Nephron progenitor cell (in vitro differentiated cells): ENCODE measurements at places on chromosomes 3 and 15.

DNA sequence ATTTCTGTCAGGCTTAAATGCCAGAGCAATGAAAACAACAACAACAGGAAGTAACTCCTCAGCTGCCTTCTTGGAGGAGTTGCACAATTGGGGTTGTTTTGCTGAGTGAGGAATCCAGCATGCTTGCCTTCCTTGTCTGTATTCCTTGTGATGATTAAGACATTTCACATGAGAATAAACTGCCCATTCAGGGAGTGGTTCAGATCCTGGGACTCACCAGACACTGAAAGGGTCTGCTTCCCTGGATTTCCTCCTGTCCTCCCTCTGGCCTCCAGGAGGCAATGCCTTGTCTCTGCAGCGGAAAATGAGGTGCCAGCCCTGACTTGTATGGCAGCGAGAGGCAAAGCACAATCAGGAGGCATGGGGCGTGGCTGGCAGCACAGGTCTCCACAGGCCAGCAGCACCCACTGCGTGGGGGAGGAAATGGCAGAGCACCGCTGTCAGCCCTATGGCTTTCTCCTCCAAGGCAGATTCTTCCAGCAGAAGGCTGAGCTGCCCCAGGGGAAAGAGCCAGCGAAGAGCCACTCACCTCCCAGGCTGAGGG, 41.5 kb downstream of the RBP2 start:
- H3K36me3 ChIP-seq, result peaks cover 36% of the 10 kb centered on the region
- DNase-seq, result no peak
- peaks cover 16% of the 10 kb centered on the region for H3K4me1 ChIP-seq
- H3K4me3 ChIP-seq, result no peak overlapping the region

DNA sequence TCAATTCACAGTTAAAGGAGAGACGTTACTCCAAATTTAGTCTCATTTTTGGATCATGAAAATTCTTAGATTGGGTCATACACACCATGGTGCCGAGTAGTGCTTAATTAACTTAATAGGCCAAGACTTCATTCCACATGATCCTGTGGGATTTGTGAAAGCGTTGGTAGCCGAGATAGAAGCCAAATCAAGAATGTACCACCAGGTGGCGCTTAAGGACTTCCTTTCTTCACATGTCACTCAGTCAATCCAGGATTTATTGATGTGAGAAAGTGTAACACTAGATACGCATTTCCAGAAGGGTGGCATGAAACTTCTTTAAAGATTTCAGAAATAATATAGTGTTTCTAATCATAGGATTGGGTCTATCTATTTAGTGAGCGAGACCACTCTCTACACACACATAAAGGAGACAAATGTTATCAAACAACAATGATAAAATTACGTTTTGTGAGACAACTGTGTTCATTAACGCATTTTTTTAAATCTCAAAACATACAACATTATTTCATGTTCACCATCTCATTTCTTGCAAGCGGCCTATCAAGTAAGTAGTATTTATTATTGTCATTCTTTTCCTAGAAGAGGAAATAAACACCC, 436.1 kb downstream of the CHL1 start:
- H3K27me3 ChIP-seq, result peaks cover 7% of the 10 kb centered on the region
- H3K4me1 ChIP-seq, result no peaks in the 10 kb centered on the region
- H3K4me3 ChIP-seq, result no peak overlapping the region
- H3K27ac ChIP-seq, result no peak overlapping the region
- DNase-seq, result peak; percentile 75

DNA sequence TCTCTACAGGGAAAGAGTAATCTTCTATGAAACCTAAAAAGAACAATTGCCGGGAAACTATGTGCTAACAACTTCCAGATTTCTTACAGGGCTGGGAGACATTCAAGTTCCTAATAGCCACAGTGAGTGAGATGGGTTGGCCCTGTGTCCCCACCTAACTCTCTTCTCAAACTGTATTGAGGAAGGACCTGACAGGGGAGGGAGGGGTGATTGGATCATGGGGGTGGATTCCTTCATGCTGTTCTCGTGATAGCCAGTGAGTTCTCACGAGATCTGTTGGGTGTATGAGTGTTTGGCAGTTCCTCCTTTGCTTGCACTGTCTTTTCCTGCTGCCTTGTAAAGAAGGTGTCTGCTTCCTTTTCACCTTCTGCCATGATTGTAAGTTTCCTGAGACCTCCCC, 958.7 kb downstream of the AGBL1 start:
- DNase-seq, result peak; percentile 1
- peaks cover 13% of the 10 kb centered on the region for H3K4me1 ChIP-seq
- no peaks in the 10 kb centered on the region for H3K36me3 ChIP-seq

GRCh38 chr3:187211532-187212195, 14.4 kb downstream of the RTP1 start:
- peaks cover 14% of the 10 kb centered on the region for H3K27me3 ChIP-seq
- H3K4me1 ChIP-seq, result peaks cover 16% of the 10 kb centered on the region

DNA sequence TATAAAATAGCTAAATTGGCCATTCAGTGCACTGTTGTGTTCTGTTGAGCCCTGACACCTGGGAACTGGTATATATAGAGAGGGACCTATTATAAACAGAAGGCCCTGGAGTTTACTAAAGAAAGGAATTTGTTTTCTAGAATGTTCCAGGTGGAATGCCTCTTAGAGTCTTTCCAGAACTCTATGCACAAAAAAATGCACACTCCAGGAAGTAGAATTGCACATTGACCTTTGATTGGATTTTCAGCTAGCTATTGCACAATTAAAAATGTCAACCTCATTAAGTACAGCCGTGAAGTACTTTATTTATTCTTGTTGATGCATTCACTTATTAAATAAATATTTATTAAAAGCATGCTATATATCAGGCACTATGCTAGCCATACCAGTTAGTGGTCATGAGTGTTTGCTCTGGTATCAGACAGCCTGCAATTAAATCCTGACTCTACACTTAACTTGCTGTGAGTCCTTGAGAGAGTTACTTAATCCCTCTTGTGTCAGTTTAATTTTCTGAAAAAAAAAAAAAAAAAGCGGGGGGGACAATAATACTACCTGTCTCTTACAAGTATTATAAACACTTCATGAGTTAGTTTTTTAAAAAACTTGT, 40.8 kb downstream of the NDUFB4 start:
- no peak for DNase-seq
- H3K4me3 ChIP-seq, result no peak overlapping the region
- H3K27ac ChIP-seq, result no peak overlapping the region
- peaks cover 5% of the 10 kb centered on the region for H3K4me1 ChIP-seq
- H3K27me3 ChIP-seq, result peaks cover 3% of the 10 kb centered on the region

- peaks cover 6% of the 10 kb centered on the region for H3K27me3 ChIP-seq
- no peaks in the 10 kb centered on the region for H3K36me3 ChIP-seq
- DNase-seq, result peak; percentile 5
- no peak overlapping the region for H3K4me3 ChIP-seq
These were observed 248.8 kb downstream of the SHOX2 start for GRCh38 chr3:157857440-157857839.

- H3K27ac ChIP-seq, result no peak overlapping the region
- H3K27me3 ChIP-seq, result no peaks in the 10 kb centered on the region
- H3K4me1 ChIP-seq, result no peaks in the 10 kb centered on the region
- H3K4me3 ChIP-seq, result no peak overlapping the region
- no peak for DNase-seq
- H3K36me3 ChIP-seq, result peaks cover 4% of the 10 kb centered on the region
These were observed 11.9 kb downstream of the RAP2B start for GRCh38 chr3:153173758-153174516.

GRCh38 chr3:169509780-169510692, 153.5 kb downstream of the MECOM start:
- no peak overlapping the region for H3K27ac ChIP-seq
- peaks cover 19% of the 10 kb centered on the region for H3K4me1 ChIP-seq
- no peak for DNase-seq
- no peak overlapping the region for H3K4me3 ChIP-seq
- H3K27me3 ChIP-seq, result no peaks in the 10 kb centered on the region
- H3K36me3 ChIP-seq, result no peaks in the 10 kb centered on the region

DNA sequence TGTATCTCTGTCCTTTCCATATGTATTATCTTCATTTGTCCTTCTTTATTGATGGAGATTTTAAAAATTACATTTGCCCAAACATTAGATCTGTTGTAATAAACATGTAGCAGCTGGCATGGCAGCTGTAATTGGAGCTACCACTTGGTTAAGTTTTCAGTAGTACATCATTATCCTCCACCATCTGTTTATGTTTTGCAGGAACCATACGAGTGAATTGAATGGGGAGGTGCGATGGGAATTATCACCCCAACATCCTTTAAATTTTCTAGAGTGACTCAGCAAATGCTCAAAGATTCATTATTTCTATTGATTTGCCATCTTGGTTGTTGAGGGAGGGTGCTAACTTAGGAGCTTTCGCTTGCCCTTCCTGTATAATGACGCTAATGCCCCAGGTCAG, 32.6 kb upstream of the NOX5 start:
- peaks cover 4% of the 10 kb centered on the region for H3K27me3 ChIP-seq
- H3K27ac ChIP-seq, result no peak overlapping the region
- H3K4me1 ChIP-seq, result peaks cover 13% of the 10 kb centered on the region
- no peak overlapping the region for H3K4me3 ChIP-seq

GRCh38 chr15:42723068-42723467, 13.9 kb downstream of the CDAN1 start:
- no peaks in the 10 kb centered on the region for H3K27me3 ChIP-seq
- H3K27ac ChIP-seq, result peak overlapping the region; percentile 36
- no peak overlapping the region for H3K4me3 ChIP-seq
- peaks cover 38% of the 10 kb centered on the region for H3K36me3 ChIP-seq

DNA sequence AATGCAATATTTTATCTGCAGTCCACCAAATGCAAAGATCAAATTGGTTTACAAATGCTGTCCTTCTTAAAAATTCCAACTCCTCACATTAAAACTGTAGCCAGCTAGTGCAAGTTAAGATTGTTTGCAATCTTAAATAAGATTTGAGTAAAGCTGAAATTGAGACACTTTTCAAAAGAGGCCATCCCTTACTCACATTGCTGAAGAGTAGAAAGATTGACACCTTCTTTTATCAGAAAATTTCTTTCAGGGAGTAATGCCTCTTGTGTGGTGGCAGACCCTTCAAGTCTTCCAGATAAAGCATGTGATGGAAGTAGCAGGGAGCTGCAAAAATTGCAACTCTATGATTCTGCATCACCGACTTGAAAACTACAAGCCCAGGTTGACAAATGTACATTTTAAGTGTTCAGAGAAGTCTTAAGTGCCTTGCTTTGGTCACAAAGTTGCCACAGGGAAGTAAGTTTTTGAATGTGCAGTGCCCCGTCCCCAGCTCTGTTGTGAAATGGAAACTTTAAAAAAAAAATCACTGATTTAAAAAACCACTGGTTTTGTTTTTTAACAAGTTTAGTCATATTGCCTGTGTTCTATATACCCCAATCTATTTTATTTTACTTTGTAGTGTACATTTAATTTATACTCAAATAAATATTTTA, 12.6 kb downstream of the CD86 start:
- DNase-seq, result no peak
- no peak overlapping the region for H3K27ac ChIP-seq
- no peaks in the 10 kb centered on the region for H3K4me1 ChIP-seq

GRCh38 chr15:51642696-51643095, 20.1 kb upstream of the DMXL2 start:
- H3K4me1 ChIP-seq, result no peaks in the 10 kb centered on the region
- no peak overlapping the region for H3K4me3 ChIP-seq
- peaks cover 7% of the 10 kb centered on the region for H3K27me3 ChIP-seq
- H3K27ac ChIP-seq, result no peak overlapping the region
- no peaks in the 10 kb centered on the region for H3K36me3 ChIP-seq

- peaks cover 11% of the 10 kb centered on the region for H3K36me3 ChIP-seq
- no peak overlapping the region for H3K4me3 ChIP-seq
- H3K27ac ChIP-seq, result no peak overlapping the region
These were observed 194.3 kb downstream of the FOXP1 start for GRCh38 chr3:71389191-71389590.
